Stimulated activated CD8-positive, alpha-beta memory T cell treated with anti-CD3 and anti-CD28 coated beads, Interleukin-7, amount 100 ng/mL, for 1 hour (primary cell): ENCODE measurements at places on chromosomes 12 and 14.

GRCh38 chr12:100061814-100062213, 77.1 kb upstream of the ANKS1B start:
- DNase-seq = no peak

DNA sequence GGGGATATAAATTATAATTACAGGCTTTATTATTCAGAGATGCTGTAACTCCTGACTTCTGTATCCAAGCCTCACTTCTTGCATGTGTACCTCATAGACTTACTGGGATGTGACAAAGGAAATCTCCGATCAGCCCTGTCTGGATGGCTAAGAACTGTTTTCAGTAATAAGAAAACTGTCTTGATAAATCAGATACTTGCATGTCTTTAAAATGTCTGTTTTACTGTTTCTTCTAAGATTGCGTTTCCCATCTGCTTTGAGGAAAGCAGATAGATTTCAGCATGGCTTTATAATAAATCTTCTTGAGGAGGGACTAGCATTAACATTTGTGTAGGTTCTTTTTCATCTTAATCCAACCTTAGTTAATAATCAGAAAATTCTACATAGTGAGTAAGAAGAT, 395.9 kb downstream of the EGLN3 start:
- no peak for DNase-seq

- DNase-seq = no peak
These were observed 6.1 kb downstream of the ERBB3 start for GRCh38 chr12:56086096-56086495.

GRCh38 chr12:17028348-17028747, 422.4 kb upstream of the LMO3 start:
- no peak for DNase-seq

GRCh38 chr14:74204491-74204890, 34.8 kb upstream of the VSX2 start:
- DNase-seq = no peak

- DNase-seq = no peak
These were observed 58.6 kb downstream of the TBX3 start for GRCh38 chr12:114625294-114625851.

DNA sequence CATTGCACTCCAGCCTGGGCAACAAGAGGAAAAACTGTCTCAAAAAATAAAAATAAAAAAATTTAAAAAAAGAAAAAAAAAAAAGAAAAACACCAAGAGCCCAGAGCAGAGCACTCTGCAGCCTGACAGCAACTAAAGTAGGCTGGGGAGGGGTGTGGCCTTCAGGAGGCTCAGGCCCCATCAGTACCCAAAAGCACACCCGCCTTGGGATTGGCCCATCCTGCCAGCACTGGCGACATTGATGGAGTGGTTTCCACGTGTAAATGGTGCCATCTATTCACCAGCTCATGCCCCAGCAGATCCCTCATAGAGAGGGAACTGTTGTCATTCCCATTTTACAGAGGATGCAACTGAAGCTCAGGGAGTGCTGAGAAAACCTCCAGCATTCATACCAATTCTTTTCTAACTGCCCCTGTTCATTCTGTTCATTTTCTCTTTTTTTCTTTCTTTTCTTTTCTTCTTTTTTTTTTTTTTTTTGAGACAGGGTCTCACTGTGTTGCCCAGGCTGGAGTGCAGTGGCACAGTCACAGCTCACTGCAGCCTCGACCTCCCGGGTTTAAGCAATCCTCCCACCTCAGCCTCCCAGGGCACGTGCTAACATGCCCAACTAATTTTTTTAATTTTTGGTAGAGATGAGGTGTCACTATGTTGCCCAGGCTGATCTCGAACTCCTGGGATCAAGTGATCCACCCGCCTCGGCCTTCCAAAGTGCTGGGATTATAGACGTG, 89.3 kb downstream of the IRF2BPL start:
- no peak for DNase-seq

- no peak for DNase-seq
These were observed 164.5 kb downstream of the SLC38A4 start for GRCh38 chr12:46661110-46661845.

DNA sequence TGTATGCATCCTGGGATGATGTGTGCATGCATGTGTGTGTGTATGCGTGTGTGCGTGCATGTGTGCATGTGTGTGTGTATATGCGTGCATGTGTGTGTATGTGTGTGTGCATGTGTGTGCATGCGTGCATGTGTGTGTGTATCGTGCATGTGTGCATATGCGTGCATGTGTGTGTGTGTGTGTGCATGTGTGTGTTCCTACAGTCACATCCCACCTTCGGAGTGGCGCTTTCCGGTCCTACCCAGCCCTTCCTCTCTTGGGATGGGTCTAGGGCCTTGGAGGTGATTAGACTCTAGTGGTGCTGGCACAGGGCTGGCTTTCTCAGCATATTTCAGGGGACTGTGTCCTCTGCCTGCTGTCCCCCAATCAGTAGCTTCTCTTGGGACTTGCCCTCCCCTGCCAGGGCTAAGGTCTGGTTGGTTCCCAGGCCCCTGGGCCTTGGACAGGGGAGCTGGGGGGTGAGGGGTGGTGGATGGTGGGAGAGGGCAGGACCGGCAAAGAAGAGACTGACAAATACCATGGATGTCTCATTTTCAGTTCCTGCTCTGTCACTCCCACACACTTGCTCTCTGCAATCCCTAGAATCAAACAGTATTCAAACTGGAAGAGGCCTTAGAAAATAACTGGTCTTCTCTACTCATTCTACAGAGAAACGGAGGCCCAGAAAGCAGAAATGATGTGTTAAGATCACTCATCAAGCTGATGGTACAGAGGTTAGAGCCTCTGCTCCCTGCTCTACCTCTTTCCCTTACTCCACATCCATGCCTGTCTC, 21.9 kb upstream of the FAIM2 start:
- no peak for DNase-seq

GRCh38 chr12:115456946-115457689, 773.1 kb upstream of the TBX3 start:
- no peak for DNase-seq

- no peak for DNase-seq
These were observed 204 bp upstream of the PRPH start for GRCh38 chr12:49294804-49295081.

DNA sequence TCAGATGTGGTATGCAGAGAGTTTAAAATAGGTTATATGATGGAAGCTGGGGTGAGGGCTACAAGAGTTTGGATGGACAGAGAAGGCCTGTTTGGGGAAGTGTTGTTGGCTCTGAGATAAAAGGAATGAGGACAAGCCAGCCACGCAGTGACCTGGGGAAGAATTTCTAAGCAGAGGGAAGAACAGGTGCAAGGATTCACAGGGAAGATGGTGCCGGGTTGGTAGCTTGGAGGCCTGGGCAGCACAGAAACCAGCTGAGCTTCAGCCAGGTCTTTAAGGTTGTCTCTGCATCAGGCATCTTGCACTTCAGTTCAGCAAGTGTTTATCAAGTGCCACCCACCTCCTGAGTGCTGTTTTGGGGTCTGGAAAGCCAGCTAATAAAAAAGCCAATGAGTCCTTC, 1163.7 kb downstream of the AACS start:
- DNase-seq = no peak

DNA sequence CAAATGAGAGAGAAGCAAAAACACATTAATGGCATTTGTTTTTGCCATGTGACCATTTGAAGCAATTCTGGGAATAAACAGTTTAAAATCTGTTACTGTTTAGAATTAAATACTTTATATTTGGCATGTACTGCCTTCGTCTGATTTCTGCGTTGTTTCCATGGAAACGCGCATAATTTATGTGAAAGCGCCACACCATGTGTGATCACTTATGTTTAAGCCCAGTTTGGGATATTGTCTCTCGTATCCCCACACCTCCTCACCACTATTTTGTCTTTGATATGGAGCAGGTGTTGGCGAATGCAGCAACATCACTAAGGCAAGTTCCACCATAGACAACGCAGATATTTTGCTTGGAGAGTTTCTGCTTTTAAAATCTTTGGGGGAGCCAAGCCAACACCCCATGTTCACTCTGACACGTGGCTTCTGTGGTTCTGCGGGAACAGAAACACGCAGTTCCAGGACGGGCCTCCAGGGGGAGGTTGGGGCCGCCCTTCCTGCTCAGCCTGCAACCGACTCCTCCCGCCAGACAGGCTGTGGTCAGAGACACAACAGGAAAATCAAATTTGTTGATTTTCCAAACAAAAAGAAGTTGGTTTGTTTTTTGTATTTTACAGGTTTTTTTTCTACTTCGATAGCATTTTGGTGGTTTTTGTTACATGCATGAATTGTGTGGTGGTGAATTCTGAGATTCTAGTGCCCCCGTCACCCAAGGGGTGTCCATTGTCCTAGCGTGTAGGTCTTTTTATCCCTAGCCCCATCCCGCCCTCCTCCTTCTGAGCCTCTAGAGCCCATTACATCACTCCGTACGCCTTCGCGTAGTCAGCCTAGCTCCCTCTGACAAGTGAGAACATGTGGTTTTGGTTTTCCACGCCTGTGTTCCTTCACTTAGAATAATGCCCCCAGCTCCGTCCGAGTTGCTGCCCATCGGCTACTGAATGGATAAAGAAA, 101.9 kb upstream of the SFSWAP start:
- DNase-seq = peak; percentile 39

DNA sequence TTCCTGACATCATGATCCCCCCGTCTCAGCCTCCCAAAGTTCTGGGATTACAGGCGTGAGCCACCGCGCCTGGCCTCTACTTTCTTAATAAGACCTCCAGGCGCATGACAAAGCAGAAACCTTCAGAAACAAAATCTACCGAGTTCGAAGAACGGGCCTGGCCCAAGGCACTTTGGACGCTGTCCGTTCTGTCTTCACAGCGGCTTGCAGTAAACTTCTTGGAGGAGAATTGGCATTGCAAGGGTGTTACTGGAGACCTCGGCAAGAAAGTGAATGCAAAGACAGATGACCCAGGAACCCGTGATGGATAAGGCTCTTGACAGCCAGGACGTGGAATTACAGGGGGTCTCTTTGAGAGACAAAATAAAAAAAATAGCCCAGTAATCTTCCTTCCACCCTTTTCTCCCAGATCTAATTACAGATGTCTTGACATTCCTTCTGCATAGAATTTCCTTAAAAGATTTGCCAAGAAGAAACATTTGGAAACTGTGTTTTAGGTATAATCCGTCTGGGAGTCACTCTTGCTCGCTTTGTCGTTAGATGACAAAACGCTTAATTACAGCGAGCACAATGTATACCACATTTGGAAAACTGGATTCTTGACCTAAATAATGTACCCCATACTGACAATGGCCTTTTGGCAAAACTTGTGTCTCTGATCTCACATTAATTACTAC, 83.2 kb upstream of the TBX3 start:
- DNase-seq = no peak
